T-helper 2 cell (primary cell): ENCODE measurements at places on chromosomes 1 and 21.

- peak; percentile 61 for DNase-seq
These were observed 8.9 kb downstream of the CAMTA1 start for GRCh38 chr1:6794164-6794563.

DNA sequence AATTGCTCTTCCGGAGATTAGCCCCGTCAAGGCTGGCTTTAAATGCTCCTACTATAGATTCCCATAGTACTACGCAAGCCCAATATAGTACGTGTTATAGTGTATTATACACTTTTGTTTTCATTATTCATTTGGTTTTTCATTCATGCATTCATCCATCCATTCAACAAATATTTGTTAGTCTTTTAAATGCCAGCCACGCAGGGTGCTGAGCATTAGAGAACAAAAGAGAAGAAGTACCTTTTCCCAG lies 513 bp upstream of the RAB3GAP2 start:
- no peak for DNase-seq

GRCh38 chr1:2828586-2829250 lies 27.2 kb upstream of the TTC34 start:
- no peak for DNase-seq

DNA sequence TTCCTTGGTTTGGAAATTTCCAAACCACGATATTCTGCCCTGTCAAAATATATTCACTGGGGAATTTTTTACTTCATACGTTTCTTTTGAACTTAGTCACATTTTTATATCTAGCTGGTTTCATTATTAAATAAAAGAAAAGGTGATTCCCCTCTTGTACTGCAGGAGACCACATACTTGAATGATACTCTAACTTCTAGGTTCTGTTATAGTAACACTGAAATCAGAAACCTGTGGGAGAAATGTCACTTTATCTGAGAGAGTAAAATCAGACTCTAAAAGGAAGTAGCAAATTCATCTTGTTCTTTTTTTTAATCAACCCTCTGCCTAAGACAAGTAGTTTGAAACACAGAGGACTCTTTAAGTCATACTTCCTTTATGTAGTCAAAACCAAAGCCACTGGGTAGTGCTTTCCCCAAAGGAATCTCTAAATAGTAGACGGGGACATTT lies 34.4 kb downstream of the MRPL39 start:
- DNase-seq = peak; percentile 30

DNA sequence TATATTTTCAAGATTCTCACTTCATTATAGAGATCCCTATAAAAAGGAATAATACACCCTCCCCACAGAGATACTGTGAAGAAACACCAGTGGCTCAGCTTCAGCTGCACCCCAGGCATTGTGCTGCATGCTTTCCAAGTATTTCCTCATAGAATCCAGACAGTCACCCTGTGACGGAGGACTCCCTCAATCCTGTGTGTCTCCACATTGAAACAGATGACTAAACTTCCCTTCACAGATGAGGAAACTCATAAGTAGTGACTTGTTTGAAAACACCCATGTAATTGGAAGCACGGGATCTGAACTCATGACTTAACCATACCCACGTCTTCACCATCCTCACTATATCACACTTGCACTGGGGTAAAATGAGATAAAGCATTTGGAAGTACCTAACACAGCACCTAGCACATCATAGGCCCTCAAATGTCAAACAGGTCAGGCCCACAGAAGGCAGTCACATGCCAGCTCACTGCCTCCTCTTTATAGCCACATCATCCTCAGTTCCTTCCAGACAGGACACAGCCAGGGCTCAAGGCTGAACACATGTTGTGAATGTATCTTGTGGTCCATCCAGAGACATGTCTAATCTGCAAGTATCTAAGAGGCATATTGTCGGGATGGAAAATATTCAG lies 55.2 kb downstream of the GPR161 start:
- no peak for DNase-seq

- DNase-seq = no peak
These were observed 59.5 kb downstream of the RHOU start for GRCh38 chr1:228794810-228795209.

DNA sequence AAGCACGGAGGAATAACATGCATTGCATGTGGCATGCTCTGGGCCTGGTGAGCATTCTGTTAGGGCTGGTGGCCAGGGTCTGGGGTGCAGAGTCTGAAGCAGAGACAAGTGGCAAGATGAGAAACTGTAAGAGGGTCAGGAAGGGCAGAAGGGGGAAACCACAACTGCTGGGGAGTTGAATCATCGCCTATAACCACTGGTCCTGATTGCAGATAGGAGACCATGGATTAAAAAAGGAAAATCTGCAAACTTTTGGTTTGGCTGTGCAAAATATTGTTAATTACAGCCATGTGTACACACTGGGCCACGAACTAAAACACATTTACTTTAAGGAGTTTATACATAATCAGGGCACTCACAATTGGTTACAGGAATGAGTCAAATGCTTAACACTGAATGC lies 76.6 kb downstream of the TGFBR3 start:
- DNase-seq = no peak

GRCh38 chr1:155761736-155762405 lies 73.0 kb downstream of the DAP3 start:
- DNase-seq = no peak

DNA sequence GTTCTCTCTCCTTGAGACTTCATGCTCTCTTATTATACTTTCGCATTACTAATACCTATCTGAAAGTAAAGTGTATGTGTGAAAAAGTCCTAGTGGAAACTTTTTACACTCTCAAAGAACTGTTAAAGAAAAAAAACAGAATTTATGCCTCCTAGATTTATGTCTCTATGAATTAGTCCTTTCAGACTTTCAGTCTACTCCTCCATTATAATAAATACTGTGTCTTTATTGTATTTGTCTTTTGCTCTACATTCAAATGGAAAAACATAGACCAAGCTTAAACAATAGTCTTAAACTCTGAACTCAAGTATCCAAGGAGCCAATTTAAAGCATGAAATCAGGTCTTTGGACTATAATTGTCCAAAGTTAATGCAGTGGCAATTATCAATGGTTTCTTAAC lies 1449.0 kb downstream of the PLA2G4A start:
- DNase-seq = no peak

- no peak for DNase-seq
These were observed 105.9 kb downstream of the GPATCH2 start for GRCh38 chr1:217524787-217525520.

- DNase-seq = no peak
These were observed 68.5 kb downstream of the RGS2 start for GRCh38 chr1:192877283-192877886.

DNA sequence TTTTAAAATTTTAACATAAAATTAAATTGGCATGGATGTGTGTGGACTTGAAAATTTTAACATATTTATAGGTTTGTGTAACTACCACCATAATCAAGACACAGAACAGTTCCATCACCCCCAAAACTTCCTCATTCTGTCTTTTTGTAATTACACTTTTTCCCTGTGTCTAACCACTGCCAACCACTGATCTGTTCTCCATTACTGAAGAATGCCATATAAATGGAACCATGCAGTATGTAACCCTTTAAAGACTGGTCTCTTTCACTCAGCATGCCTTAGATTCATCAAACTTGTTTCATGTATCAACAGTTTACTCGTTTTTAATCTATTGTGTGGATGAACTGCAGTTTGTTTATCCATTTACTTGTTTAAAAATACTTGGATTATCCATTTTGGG lies 13.0 kb upstream of the AHCYL1 start:
- DNase-seq = no peak

DNA sequence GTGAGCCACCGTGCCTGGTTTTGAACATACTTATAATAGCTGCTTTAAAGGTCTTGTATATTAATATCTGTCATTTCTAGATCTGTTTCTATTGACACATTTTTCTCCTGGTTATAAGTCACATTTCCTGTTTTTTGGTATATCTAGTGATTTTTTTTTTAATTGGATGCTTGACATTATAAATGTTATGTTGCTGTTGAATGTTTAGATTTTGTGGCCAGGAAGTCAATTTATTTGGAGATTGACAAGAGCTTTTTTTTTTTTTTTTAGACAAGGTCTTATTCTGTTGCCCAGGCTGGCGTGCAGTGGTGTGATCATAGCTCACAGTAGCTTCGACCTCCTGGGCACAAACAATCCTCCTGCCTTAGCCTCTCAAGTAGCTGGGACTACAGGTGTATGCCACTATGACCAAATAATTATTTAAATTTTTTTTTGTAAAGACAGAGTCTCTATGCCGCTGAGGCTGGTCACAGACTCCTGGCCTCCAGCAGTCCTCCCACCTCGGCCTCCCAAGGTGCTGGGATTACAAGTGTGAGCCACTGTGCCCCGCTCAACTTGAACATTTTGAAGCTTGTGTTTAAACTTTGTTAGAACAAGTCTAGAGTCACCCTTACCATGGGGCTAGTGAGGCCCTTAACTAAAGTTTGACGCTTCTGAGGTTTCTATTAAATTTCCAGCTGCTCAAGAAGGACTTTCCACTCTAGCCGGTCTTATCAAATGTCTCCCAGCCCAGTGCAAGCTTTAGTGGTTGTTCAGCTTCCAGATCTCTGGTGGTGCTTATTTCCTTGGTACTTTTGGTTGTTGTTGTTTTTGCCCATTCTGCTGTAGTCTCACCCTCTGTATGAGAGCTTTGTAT lies 8.6 kb upstream of the CHI3L2 start:
- DNase-seq = no peak

GRCh38 chr1:199161319-199161680 lies 522.5 kb downstream of the PTPRC start:
- DNase-seq = no peak

DNA sequence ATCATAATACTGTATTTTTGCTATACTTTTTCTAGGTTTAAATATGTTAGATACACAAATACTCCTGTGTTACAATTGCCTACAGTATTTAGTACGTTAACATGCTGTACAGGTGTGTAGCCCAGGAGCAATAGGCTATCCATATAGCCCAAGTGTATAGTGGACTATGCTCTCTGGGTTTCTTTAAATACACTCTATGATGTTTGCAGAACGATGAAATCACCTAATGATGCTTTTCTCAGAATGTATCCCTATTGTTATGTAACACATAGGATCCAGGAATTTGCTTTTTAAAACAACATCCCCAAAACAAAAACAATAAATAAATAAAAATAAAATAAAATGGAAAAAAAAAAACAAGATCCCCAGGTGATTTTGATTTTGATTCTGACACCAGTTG lies 18.1 kb upstream of the RBM15 start:
- no peak for DNase-seq

- DNase-seq = no peak
These were observed 51.8 kb upstream of the INSL5 start for GRCh38 chr1:66852870-66853269.

- peak; percentile 31 for DNase-seq
These were observed 1.2 kb downstream of the MAPKAPK2 start for GRCh38 chr1:206685769-206686477.

DNA sequence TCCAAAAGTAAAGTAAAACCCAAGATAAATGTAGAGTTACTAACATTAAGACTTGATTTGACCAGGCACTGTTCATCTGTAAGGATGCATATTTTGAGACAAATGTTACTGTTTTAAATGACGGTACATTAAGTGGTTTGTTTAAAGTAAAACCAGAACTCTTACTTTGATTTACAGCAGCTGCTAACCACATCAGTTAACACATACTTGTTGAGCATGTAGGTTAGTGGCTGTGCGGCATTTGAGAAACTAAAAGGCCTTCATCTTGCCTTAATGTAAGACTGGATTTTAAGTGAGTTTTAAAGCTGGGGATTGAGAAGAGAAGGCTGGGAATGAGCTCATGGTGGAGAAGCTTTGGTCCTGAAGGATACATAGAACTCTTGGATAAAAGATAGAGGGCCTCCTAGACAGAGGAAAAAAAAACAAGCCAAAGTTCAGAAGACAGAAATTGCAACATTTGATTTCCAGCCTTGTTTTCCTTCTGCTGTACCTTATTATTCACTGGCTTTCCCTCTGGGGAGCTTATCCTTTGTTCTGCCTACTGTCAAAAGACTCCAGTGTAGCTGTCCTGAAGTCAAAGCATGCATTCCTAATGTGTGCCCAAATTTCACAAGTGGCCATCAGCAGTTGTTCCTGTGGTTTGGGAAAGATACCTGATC lies 66.6 kb downstream of the MTR start:
- DNase-seq = peak; percentile 35

DNA sequence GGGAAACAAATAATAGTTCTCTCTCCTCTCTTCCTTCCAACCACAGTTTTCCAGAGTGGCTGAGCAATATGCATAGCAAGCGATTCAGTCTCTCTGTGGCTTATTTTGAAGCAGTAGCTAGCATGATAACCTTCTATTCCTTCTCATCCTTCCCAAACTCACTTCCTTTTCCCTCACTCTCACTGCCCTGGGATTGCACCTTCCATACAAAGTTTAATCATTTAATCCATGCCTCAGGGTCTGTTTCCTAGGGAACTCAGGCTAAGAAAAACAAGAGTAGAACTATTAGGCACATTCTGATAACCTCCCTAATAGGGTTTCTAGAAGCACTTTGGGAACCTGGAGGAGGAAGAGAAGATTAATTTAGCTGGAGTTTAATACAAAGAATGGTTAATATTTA lies 97.7 kb upstream of the S1PR1 start:
- DNase-seq = no peak

- no peak for DNase-seq
These were observed 5.9 kb downstream of the NRIP1 start for GRCh38 chr21:15058854-15059263.

- no peak for DNase-seq
These were observed 6.4 kb upstream of the SPATC1L start for GRCh38 chr21:46190491-46191131.

GRCh38 chr1:204670152-204670927 lies 15.2 kb downstream of the LRRN2 start:
- no peak for DNase-seq

- no peak for DNase-seq
These were observed 77.7 kb downstream of the KIRREL1 start for GRCh38 chr1:158071138-158071537.

DNA sequence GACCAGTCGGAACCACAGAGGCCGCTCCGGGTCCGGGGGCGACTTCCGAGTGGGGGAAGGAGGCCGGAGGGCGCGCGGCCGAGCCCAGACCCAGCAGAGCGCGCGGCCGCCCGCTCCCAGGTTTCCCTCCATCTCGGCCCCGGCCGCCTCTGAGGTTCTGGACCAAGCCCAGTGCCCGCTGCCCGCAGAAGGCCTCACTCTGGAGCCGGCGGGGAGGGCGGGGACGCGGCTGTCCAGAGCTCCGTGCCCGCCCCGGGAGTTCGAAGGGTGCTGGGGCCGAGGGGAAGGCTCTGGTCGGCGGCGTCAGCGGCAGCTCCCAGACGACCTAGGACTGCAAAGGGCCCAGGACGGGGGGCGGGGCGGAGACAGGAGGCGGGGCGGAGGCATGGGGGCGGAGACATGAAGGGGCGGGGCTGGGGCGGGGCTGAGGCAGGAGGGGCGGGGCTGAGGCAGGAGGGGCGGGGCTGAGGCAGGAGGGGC lies 48.0 kb upstream of the SLC19A1 start:
- peak; percentile 55 for DNase-seq

- DNase-seq = no peak
These were observed 61.2 kb downstream of the ERI3 start for GRCh38 chr1:44293761-44294315.

- DNase-seq = no peak
These were observed 39.2 kb upstream of the CTTNBP2NL start for GRCh38 chr1:112356765-112357164.

- DNase-seq = no peak
These were observed 73.6 kb downstream of the C1orf94 start for GRCh38 chr1:34250342-34250741.

GRCh38 chr1:7510389-7510931 lies 260.6 kb upstream of the VAMP3 start:
- no peak for DNase-seq
